CD4-positive, alpha-beta memory T cell (primary cell): ENCODE measurements at places on chromosomes 5 and 9.

DNA sequence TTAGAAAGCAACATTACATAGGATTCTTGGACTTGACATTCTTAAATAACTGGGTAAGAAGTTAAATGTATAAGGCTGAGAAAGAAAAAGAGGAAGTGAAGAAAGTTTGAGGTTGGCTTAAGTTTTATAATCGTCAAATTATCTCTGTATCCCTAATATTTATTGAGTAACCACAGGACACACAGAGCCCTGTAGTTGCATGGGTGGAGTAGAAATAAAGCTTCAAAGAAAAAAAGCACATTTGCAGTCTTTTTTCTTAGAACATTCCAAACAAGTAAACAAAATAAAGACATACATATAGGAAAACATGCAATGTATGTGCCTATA, 137.0 kb downstream of the CCDC192 start:
- DNase-seq: no peak

DNA sequence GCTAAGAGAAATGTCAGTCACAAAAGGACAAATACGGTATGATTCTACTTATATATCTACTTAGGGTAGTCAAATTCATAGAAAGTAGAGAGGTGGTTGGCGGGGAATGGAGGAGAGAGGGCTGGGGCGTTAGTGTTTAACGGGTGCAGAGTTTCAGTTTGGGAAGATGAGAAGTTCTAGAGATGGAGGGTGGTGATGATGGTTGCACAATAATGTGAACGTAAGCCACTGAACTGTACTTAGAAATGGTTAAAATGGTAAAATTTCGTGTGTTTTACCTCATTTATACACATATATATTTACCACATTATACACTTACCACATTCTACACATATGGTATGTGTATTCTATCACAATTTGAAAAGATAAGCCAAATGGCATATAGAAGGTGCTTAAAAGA, 35.7 kb downstream of the LSM11 start:
- no peak for DNase-seq

DNA sequence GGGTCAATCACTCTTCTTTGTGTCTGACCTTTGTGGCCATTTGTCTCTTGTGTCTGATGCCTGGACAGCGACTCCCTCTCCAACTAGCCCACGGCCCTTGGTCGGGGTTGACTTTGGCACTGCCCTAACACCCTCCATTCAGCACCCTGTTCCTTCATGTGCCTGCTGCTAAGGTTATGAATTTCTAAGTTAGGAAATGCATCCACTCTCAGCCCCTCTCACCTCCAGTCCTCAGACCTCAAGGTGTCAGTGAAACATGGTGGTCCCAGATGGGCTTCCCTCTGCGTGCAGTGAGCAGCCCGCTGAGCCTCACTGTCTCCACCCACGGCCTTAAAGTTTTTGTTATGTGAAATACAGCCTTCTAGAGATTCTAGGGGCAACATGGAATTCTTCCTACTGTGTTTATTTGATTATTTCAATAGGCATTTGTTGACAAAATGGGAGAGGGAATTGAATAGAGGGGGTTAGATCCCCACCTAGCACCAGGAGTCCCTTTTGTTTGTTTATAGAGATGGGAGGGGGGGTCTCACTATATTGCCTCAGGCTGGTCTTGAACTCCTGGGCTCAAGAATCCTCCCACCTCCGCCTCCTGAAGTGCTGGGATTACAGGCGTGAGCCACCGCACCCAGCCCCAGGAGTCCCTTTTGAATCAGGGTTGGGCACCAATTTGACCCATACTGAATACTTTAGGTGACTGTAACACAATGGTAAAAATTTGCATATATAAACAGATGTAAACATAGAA, 1.6 kb upstream of the GLIPR2 start:
- DNase-seq: no peak

DNA sequence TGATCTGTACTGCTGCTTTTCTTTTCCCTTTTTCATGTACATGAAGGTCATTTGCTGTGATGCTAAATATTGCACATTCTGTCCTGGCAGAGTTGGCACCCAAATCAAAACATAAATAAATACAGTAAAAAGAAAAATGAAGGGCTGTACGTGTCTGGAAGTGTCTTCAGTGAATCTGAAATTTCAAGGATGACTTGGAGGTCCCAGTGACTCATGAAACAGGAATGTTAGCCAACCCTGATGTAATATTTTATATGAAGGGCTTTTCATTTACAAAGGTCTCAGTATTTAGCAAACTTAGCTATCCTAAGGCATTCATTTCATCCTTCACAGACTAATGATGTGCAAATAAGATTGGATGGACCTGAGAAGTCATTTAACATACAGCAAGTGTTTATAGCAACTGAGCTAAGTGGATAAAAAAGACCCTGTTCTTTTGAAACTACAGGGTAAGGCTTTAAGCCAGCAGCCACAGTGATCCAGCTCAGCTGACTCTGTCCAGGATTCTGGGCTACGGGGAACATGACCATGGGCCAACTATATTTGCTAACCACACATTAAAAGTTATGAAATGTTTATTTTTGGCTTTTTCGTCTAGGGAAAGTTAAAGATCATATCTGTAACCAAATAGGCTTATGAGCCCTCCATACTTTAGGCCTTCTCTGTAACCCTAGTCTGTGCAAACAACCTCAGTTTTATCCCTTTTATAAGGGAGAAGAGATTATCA, 104.0 kb upstream of the DMRTA1 start:
- DNase-seq: no peak

DNA sequence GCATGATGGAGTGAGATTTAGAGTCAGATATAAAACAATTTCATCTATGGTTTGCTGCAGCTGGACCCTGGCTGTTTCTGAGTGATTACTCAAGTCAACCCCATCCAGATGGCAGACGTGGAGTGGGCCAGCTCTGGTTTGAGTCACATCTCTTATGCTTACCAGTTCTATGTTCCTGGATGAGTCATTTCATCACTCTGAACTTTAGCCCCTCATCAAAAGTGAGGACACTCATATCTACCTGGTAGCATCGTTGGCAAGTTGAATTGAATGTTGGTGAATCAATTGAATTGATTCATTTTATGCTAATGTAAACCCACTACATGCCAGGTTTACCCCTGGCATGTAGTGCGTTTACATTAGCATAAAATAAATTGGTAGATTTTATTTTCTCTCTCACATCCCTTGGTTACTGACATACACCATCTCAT, 176.4 kb downstream of the FGF18 start:
- DNase-seq: no peak

DNA sequence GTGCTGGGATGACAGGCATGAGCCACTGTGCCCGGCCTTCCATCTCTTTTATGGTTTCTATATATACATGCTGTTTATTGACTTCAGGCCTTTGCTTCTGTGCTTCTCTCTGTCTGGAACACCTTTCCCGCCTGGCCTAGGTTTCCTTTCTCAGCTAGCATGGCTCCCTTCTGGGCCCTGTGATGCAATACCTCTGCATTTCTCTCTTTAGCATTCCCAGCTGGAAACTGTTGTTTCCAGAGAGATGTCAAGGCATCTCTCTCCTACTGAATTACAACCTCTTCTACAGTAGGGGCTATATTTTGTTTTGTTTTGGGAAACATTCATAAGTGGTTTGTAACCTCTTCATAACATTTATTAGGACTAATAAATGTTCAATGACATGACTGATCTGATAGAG, 57.1 kb downstream of the RPS23 start:
- no peak for DNase-seq

- DNase-seq: no peak
Measured at GRCh38 chr9:95512709-95513095, 4.1 kb downstream of the PTCH1 start.

DNA sequence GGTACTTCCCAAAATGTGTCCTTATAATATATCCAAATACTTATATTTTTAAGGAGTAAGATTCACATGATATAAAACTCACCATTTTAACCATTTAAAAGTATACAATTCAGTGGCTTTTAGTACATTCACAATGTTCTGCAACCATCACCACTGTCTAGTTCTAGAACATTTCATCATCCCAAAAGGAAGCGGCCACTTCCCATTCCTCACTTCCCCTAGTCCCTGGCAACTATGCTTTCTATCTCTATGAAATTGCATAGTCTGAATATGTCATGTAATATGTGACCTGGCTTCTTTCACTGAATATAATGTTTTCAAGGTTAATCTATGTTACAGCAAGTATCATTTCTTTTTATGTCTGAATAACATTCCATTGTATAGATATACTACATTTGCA, 615.1 kb upstream of the SGCD start:
- no peak for DNase-seq

GRCh38 chr5:1329111-1329579, 15.8 kb downstream of the CLPTM1L start:
- DNase-seq: no peak

- DNase-seq: no peak
Measured at GRCh38 chr5:112396430-112396829, 22.6 kb downstream of the EPB41L4A start.

GRCh38 chr9:121811140-121811539, 159.7 kb downstream of the DAB2IP start:
- DNase-seq: no peak
